GM13976 (cell line): ENCODE measurements at places on chromosomes 6 and 20.
A peak's percentile ranks its signal among the peaks of the same experiment; 100 is the strongest.

DNA sequence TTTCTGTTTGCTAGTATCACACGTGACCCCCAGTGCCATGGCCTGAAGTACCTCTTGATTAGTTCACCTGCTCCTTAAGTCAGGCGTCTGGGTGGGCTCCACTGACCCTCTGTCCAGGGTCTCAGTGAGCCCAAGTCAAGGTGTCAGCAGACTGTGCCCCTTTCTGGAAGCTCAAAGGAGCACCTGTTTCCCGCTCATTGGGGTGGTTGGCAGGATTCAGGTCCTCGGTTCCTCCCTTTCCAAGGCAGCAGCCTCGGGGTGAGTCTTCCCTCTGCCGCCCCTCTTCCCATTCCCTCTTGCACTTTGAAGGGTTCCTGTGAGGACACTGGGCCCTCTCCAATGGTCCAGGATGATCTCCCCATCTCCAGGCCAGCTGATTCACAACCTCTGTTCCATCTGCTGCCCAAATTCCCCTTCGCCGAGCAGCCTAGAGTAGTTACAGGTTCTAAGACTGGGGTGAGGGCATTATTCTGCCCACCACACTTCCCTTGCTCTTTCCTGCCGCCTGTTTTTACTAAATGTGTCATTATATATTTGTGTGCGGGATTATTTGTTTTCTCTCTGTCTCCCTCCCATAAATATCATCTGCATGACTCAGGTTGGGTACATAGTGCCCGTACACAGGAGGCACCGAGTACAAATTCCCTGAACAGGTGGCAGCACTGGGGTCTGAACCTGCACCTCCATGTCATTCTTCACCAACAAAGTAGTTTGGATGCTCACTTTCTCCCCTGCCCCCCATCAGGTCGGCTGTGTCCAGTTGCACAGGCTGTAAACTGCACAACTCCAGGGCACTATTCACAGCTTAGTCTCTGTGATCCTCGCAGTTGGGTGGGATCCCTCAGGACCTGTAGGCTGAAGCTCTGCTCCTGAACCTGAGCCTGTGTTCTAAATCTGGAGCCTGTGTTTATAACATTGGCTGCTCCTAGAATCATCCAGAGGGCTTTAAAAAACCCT, 58.5 kb downstream of the RBM38 start:
- no peak for DNase-seq

GRCh38 chr6:169853196-169854082, 102.0 kb downstream of the ERMARD start:
- peak; percentile 20 for DNase-seq

- no peak for DNase-seq
These were observed 43.0 kb upstream of the CD2AP start for GRCh38 chr6:47434372-47435253.

GRCh38 chr6:64477391-64477790, 841.8 kb downstream of the PHF3 start:
- DNase-seq = no peak

DNA sequence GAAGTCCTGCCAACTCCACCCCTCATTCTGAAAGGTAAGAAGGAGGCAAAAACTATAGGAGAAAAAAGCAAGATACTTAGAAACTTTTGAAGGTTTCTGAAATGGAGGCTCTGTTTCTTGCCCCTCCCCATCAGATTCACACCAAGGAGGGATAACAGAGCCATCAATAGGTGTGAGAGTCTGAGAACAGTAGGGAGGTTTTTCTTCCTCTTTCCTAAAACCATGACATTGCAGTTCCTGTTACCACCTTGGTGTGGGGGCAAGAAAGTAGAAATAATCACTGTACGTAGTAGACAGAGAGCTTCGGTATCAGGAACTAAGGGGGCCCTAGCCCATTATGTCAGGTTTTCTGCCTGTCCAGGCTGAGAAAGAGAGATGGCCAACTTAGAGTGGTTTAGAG, 333.3 kb upstream of the SYNCRIP start:
- DNase-seq = peak; percentile 5

GRCh38 chr6:23505026-23505425, 621.0 kb upstream of the NRSN1 start:
- DNase-seq = no peak

- DNase-seq = peak; percentile 81
These were observed 16.5 kb downstream of the COL20A1 start for GRCh38 chr20:63309261-63310071.

DNA sequence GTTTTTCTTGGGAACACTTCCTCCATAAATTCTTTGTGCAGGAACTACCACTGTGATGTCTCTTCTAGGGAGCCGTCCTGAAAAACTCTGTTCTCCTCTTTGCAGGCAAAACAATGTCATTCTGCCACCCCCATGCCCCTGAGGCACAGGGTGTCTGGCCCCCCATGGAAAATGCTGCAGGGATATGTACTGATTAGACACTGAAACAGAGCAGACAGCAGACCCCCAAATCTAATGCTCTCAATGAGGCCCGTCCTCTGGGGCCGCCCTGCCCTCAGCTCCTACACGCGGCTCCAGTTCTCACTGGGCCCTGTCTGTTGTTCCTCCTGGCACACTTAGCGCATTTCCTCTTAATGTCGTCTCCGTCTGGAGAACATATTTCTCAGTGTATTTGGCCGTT, 97.5 kb downstream of the LAMP5 start:
- DNase-seq = no peak

DNA sequence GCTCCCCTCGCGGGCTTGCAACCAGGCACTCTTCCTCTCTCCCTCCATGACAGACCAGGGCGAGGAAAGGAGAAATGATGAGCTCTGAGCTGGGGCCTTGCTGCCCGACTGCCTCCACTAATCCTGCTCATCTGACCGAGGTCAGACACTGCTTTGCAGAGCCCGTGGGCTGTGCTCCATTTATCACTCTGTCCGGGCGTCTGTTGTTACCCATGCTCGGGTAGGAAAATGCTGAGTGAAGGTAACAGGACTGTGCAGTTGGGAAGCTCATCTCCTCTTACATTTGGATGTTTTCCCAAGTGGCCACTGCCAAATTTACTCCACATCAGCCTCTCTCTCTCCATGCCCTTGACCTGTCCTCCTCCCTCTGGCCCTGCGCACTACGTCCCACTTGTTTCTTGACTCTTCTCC, 14.6 kb downstream of the RPS6KA2 start:
- no peak for DNase-seq

DNA sequence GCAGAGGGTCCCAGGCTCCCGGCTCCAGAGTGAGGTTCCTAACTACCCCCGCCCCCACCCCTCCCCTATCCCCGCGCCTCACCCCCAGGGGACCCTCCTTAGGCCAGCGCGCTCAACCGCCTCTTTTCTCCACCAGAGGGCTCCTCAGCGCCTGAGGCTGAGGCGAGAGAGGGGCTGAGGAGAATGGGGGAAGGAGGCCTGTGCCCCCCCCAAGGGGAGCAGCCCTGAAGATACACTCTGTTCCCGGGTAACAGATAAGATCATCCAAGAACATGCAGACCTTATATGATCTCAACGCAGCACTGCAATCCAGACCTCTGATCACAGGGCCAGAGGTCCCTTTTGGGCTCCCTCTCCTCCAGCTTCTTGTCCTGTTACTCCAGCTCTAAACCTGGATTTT, 43.3 kb upstream of the MRPS10 start:
- DNase-seq = peak; percentile 73

DNA sequence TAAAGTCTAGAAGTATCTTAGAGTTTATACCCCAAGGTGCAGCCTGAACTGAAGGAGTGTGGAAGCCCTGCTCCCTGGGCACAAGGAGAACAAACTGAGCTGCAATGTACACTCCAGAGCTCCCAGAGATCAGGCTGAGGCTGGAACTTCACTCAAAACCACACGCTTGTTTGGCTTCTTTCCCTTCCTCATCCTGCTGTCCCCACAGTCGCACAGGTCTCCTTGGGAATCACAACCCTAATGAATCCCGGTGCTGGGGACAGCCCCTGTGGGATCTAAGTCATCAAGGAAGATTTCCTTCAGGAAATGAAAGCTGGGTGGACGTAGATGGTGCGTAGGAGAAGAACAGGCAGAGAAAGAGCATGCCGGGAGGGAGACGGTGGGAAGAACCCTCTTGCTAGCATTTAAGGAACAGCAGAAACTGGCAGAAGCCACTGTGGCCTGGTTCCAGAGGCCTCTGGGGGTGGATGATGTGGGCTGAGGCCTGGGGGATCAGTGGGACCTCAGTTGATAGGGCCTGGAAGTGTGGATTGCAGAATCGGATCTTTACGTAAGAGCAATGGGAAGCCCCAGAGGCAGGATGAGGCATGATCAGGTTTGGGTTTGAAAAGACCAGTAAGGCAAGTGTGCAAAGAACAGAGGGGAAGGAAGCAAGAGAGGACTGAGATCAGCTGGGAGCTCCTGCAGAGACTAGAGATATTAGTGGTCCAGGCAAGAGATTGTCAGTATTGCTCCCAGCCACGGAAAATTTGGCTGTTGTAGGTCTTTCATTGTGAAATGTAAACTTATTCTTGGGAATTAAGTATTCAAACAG, 21.4 kb downstream of the CYP24A1 start:
- no peak for DNase-seq

- no peak for DNase-seq
These were observed 49.4 kb downstream of the PFDN4 start for GRCh38 chr20:54257071-54257816.

DNA sequence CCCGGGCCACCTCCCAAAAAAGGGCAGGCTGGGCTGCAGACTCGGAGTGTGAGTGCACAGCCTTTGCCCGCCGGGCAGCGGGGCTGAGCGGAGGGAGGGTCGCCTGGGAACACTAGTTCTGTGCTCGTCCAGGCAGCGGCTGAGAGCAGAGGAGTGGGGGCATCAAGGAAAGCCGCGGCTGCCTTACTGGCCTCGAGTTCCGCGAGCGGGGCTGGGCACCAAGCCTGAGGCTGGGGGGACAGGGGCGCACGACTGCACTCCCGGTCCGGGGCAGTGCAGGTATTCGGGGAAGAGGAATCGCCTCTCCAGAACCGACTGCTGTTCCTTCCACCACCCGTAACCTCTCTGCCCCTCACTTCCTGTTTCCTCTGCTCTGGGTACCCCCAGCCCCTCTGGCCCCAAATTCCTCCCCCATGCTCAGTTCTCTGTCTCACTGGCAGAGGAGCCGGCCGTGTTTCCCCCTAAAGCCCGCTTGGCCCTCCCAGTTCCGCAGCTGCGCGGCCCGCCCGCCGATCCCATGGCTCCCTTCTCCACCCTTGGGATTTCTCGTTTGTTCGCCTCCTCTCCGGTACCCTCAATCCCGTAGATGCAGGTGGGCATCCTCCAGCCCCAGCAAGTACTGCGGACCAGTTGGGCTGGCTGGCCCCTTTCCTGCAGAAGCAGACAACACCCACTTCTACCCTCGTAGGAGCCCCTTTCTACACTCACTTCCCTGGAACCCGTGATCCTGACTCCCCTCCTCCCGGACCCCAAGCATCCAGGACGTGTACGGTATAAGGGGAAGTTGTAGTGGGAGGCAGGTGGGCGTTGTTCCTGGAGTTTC, 5.1 kb downstream of the RING1 start:
- peak; percentile 59 for DNase-seq

DNA sequence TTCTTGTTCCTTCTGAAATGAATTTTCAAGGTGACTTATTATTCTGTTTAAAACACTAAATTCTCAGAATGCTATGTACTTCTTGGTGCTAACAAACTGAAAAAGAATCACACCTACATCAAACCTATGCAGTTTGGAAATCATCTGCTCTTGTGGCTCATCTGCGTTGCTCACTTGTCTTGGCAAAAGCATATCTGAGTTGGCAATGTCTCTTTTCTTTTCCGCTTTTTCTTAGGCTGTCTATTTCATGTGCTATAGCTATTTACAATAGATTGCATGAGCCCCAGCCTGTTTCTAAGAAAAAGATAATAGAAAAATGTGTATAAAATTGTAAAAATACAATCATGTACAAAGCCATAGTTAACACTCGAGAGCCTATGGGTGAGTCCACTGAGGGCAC, 348.9 kb upstream of the AGPAT4 start:
- DNase-seq = no peak

- DNase-seq = no peak
These were observed 48.1 kb upstream of the SMLR1 start for GRCh38 chr6:130778946-130779657.

DNA sequence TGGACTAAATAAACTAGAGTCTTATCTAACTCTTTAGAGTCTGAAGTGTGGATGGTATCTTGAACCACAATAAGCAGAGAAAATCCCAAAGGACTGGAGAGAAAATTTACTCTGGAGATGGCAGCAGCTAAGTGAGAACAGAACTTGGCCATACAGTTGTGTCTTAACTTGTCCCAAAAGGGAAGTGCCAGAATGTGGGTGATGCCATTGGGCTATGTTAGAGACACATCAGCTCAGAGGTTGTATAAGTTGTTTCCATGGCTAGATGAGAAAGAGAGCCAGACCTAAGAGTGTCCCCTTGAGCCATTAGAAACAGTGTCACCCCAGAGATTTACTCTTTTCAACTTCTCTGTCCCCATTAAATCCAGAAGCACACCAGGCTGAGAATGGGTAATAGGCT, 36.2 kb downstream of the FOXO3 start:
- no peak for DNase-seq

DNA sequence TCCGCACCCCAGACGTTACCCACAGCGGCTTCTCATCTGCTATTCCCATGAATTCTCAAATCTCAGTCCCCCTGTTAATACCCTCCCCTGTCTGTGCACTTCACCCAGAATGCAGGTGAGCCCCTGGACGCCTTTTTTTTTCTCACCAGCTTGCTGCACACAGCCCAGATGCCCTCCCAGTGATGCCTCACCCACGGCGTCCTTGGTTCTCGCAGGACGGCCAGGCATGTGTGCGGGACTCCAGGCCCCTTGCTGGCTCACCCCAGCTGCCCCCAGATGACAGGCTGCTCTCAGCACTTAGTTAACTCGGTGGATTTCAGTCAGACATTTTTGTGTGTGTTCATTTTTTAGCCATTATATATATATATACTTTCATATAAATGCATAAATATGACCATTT, 25.4 kb upstream of the PI16 start:
- DNase-seq = no peak

DNA sequence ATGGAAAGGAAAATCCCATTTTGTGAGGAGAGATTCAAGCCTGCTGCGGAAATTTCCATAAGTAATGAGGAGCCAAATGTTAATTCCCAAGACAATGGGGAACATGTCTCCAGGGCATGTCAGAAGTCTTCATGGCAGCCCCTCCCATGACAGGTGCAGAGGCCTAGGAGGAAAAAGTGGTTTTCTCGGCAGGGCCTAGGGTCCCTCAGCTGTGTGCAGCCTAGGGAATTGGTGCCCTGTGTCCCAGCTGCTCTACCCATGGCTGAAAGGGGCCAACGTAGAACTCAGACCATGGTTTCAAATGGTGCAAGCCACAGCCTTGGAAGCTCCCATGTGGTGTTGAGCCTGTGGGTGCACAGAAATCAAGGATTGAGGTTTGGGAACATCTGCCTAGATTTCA, 269.9 kb downstream of the TBC1D32 start:
- DNase-seq = no peak

DNA sequence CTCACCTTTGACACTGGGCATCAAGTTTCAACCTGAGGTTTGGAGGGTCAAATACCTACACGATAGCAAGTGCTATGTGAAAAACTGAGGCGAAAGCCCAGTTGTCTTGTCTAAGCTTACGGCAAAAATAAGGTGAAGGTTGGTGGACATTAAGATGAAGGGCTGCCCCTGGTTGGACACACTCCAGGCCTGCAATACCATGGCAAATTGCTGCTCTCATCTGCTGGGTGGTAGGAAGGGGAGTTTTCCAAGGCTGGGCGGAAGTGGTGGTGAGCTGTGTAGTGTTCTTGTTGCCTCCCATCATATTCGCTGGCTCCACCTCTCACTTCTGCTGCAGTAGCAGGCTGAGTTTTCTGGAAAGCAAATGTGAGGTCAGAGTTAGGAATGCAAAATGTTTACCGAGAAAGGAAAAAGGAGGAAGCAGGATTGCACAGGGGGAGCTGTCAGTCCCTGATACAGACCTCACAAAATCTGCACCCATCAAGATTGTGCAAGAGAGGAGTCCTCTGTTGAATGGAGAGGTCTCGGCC, 33.7 kb downstream of the SCP2D1 start:
- no peak for DNase-seq

GRCh38 chr20:44370639-44371218, 15.2 kb downstream of the HNF4A start:
- no peak for DNase-seq
